ENCODE measurements at places on chromosomes 3 and 15.

DNA sequence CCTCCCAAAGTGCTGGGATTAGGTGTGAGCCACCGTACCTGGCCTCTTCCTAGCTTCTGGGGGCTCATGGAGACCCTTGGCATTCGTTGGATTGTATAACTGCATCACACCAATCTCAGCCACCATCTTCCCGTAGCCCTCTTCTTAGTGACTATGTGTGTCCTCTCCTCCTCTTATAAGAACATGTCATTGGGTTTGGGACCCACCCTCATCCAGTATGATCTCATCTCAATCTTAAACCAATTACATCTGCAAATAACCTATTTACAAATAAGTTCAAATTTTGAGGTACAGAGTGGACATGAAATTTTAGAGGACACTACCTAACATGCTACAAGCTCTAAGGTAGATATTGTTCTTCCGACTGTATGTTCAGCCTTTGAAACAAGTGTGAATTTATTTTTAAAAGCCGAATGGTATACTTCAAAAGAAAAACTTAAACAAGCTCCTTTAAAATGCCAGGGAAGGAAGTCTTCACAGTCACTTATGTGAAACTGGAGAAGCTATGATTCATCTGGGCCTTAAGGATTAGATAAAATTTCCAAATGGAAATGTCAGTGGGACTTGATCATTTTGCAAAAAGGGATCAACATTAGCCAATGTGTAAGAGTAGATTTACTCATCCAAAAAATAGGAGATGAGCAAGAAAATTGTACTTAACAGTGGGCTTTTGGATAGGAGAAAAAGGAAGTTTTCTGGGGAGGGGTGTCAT is 225.7 kb downstream of the MEX3B start:
- DNase-seq: no peak

- peak; percentile 9 for DNase-seq
Observed at GRCh38 chr3:126350502-126351085, 6.6 kb downstream of the KLF15 start.

DNA sequence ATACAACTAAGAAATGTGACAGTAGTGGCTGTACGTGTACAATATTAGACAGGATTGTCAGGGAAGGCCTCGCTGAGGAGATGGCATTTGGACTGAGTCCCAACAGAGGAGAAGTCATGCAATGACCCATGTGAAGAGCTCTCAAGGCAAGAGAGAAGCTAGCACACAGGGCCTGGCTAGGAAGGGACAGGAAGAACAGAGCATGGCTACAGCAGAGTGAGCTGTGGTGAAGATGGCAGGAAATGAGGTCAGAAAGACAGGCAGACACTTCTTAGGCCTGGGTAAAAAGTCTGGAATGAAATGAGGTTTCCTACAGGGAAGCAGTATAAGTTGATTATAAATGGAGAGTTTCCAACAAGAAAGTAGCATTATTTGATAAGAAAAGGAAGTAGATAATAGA is 33.2 kb upstream of the LEKR1 start:
- no peak for DNase-seq

GRCh38 chr15:41669701-41670100 is 9.5 kb downstream of the MGA start:
- no peak for DNase-seq

DNA sequence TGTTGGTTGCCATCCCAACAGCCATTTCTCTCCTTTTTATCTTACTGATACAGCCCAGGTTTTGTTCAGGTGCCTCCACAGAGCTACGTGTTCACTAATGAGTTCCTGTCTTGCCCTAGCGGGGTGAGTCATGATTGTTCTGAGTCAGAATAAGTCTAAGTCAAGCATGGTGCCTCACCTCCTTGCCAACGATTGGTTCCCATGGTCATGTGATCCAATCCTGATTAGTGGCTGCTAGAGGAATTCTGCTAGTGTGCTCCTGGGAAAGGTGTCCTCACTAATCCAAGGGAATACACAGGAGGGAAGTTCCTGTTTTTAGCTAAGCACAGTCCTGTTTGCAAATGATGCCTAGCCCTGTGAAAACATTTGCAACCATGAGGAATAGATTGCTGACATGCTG is 99.8 kb downstream of the NSUN3 start:
- no peak for DNase-seq

DNA sequence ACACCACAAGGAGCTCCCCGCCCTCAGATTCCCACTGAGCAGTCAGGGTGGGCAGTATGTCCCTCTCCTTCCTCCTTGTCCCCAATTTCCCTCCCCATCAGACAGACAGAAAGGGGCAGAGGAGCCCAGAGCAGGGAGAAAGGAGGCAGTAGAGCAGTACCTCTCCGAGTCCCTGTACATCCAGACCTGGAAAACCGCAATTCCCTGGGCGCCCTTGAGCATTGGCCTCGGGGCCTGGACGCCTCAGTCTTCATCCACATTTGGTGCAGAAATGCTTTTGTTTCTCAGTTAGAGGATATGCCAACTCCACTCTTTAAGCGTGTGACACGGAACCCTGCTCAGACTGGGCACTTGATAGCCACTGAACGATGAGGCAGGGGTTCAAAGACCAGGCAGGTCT is 5.9 kb downstream of the ISG20 start:
- no peak for DNase-seq

GRCh38 chr3:108673988-108674661 is 83.1 kb downstream of the RETNLB start:
- DNase-seq: no peak

- DNase-seq: no peak
Observed at GRCh38 chr3:17384567-17385296, 357.7 kb downstream of the TBC1D5 start.

GRCh38 chr3:75332794-75333193 is 331.3 kb upstream of the FRG2C start:
- no peak for DNase-seq

- no peak for DNase-seq
Observed at GRCh38 chr3:125313060-125313635, 62.0 kb downstream of the ZNF148 start.

DNA sequence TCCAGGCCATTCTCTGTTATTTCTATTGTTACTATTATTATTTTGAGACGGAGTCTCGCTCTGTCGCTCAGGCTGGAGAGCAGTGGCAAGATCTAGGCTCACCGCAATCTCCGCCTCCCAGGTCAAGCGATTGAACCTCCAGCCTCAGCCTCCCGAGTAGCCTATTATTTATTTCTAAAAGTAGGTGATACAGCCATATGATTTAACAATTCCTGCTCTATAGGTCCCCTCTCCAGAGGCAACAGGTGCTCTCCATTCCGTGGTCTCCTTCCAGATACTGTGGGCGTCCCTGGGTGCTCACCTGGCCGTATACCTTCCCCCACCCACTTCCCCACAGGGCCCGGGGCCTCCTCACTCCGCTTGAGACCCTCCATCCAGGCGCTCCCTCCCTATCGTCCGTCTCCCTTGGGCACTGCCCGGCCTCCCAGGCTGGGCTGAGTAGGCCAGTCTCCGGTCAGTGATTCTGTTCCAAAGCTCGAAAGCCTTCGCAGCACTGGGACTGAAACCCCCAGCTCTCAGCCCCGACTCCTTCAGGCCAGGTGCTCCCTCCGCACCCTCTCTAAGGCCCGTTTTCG is 708 bp upstream of the PTPN23 start:
- no peak for DNase-seq

- no peak for DNase-seq
Observed at GRCh38 chr15:72044956-72045355, 73.0 kb downstream of the MYO9A start.

DNA sequence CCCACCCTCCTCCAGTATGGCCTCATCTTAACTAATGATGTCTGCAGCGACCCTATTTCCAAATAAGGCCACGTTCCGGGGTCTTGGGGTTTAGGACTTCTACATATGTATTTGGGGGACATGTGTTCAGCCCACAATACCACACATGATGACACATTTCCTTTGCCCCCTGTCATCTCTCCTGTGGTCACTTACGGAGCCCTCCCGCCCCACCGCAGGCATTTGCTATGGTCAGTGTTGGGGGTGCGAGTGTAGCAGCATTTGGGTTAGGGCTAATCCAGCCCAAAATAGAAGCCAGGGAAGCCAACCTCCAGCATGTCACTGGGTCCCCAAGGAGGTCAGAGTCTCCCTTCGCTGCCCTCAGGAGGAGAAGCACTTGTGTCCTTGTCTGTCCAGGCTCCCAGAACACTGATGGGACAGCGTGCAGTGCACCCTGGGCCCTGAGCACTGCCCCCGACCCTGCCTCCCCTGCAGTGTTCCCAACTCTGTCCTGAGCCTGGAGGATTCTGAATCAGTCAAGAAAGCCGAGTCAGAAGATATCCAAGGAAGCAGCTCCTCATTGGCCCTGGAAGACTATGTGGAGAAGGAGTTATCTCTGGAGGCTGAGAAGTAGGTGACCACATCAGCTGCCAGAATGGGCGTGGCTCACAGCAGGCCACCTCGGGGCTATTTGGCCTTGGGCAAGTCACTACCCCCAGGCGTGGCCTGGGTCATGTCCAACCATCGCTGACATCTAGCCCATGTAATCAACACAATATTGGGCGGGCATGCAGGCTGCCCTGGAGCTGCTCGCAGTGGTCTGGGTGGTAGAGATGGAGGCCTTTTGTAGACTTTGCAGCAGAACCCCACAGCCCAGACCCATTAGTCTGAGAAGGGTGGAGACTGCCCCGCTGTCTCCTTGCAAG is 46.9 kb upstream of the FGD5 start:
- DNase-seq: no peak

GRCh38 chr3:134406331-134407238 is 32.3 kb upstream of the AMOTL2 start:
- no peak for DNase-seq

- no peak for DNase-seq
Observed at GRCh38 chr3:175003590-175003989, 144.5 kb downstream of the NAALADL2 start.

DNA sequence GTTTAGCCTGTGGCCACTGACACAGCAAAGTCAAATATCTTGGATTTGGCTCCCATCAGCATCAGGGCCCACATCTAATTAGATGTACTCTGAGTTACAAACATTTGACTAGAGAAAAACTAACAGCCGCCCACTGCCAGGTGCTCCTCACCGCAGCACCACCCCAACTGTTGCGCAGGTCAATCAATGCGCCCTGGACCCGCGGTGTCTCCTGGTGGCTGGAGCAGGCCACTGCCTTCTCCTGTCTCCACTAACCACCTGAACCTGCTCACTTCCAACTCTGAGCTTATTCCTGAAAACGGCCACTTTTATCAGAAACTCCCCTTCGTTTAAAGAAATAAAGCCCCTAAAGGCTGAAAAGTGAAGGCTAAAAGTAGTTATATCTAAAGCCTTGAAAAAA is 4.3 kb downstream of the RIOX2 start:
- no peak for DNase-seq

DNA sequence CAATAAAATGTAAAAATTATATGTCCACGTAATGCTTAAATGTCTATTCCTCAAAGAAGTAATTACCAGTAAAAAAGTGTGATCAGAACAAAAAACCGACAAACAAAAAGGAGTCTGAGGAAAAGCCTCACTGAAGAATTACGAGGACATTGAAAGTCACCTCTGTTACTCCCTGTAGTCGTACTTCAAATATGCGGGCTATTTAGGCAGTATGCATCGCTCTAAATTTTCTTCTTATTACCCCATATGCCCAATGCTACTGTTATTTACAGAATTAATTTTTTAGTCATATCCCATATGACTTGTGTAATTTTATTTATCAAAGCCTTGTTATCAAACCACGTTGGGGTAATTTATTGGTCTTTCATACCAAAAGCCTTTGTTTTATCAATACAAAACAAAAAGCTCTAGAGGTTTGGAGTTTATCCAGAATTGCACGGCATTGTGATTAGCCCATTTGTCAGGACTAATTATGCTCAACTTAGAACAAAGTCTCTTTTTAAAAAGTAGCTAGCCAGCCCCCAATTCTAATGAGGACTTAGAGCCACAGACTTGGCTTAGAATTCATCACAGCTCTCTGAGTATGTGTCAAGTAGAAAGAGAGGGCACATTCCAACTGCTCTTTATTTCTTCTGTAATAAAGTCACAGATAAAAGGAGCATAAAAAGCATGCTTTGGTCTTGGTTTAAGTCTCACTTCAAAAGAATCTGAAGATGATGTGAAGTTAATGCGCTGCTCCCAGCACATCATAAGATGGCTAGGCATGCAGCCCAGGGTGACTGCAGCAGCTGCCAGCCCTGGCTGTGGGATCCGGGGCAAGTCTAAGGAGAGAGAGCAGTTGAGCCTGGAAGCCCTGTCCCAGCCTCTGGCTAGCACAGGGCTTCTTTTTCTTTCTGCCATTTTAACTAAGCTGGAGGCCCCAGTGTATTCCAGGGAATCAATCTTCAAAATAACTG is 521.0 kb downstream of the GABRG3 start:
- no peak for DNase-seq

DNA sequence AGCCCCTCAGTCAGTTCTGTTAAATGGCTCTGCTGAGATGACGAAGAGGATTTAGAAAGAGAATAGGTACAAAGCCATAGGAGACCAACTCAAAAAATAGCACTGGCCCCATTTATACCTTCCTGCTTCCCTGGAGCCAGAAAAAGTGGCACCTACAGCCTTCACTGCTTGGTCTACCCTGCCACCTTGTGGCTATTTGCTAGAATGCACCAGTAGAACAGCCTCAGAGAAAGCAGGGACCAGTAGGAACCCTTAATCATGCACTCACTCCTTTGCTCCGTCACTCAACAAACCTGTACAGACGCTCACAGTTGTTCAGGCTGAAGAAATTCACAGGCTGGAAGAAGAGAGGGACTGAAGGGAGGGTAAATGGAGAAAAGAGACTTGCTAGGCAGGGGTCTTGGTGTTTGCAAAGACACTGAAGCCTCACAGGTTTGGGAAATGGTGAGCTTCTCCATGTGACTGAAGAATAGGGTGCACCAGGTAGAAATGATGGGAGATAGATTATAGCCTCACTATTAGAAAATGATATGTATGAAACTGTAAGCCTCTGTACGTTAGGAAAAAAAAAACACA is 12.1 kb upstream of the RTP2 start:
- peak; percentile 63 for DNase-seq

DNA sequence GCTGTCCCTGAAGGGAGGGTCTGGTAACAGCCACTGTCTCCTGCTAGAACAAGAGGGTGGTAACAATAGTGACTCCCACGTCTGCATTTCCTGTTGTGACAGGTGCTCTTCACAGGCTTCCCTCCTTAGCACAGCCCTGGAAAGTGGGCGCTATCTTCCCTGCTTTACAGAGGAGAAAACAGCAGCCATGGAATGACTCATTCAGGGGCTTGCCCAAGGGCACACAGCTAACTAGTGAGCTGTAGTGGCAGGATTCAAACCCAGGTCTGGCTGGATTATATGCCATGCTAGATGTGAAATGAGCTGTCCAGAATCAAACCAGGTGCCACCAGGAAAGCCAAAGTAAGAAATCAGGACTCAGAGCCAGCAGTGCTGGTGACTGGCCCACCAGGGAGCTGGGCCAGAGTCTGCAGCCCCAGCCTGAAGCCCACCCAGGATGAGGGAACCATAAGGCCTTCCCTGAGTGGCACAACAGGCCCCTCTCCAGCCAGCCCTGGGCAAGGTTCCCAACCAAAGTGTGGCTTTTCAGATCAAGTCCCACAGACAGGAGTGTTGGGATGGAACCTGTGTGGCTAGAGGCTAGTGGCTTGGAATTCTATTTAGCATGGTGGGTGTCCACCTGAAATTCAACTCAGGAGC is 102.4 kb downstream of the ETFA start:
- no peak for DNase-seq

GRCh38 chr3:61158216-61158615 is 93.0 kb downstream of the FHIT start:
- DNase-seq: no peak
